ENCODE measurements at places on chromosomes 1 and 21.

DNA sequence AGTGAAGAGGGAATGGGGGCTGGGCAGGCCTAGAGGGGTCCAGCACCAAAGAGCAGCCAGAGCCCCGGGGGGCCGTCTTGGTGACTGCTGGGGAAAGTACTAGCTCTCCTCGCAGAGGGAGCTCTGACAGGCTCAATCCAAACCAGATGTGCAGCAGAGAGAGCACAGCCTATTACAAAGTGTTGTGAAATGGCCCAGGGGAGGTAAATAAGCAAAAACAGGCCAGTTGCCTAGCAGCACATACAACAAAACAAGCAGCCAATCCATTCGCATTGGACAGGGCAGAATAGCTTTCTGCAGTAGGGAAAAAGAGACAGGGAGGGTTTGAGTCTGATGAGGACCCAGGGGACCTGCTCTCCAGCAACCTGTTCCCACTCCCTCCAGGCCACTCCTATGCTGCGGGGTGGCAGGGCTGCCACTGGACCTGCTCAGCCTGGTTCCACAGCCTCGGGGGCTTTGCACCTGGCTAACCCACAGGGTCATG is 239.6 kb upstream of the FGGY start:
- peak; percentile 99 for DNase-seq

GRCh38 chr1:26060832-26061574 is 6.4 kb downstream of the TRIM63 start:
- DNase-seq: no peak

- DNase-seq: no peak
Observed at GRCh38 chr1:178706432-178706831, 18.6 kb upstream of the RALGPS2 start.

- no peak for DNase-seq
Observed at GRCh38 chr1:116266864-116267212, 106.2 kb upstream of the ATP1A1 start.

GRCh38 chr1:226736908-226737818 is 1.9 kb downstream of the ITPKB start:
- DNase-seq: peak; percentile 47

Measured in cardiac muscle cell (in vitro differentiated cells and primary cell).